ENCODE measurements at places on chromosomes 3 and 15.

- DNase-seq = no peak
Measured at GRCh38 chr3:157523814-157524213, 20.6 kb upstream of the VEPH1 start.

DNA sequence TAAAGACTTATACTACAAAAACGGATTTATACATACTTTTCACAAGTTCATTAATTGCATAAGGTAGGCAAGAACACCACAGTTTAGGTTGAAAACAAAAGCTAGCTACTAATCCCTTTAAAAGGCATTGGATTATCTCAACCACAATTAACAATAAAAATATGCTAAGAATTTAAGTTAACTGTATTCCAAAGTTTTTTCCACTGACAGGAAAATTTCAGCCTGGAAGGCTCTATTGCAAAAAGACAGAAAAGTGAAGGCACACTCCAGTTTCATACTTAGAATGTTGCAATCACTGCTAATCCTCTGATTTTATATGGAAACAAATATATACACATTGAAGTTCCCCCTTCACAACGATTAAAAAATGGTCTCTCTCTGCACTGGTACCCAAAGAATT, 71.5 kb downstream of the TJP1 start:
- DNase-seq = no peak

GRCh38 chr3:50100386-50100785, 11.7 kb downstream of the RBM5 start:
- no peak for DNase-seq

DNA sequence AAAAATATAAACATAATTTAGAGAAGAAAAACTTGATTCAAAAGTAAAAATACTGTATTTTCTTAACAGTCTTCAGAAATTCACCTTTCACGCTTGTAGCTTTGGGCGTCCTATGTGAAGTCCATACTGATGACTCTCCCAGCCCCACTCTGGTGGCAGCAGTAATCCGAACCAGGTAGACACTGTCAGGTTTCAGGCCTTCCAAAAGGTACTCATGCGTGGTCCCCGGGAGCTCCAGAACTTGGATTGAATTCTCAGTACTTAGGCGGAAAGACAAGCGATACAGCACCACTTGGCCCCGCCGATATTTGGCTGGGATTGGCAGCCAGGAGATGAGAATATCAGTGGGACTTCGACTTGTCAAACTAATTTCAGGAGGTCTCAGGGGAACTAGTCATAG, 69.7 kb downstream of the PRTG start:
- no peak for DNase-seq

GRCh38 chr15:70416829-70417228, 319.1 kb upstream of the TLE3 start:
- no peak for DNase-seq

- no peak for DNase-seq
Measured at GRCh38 chr15:66679061-66679656, 22.9 kb upstream of the SMAD6 start.
